ENCODE measurements at places on chromosomes 3 and 15.

DNA sequence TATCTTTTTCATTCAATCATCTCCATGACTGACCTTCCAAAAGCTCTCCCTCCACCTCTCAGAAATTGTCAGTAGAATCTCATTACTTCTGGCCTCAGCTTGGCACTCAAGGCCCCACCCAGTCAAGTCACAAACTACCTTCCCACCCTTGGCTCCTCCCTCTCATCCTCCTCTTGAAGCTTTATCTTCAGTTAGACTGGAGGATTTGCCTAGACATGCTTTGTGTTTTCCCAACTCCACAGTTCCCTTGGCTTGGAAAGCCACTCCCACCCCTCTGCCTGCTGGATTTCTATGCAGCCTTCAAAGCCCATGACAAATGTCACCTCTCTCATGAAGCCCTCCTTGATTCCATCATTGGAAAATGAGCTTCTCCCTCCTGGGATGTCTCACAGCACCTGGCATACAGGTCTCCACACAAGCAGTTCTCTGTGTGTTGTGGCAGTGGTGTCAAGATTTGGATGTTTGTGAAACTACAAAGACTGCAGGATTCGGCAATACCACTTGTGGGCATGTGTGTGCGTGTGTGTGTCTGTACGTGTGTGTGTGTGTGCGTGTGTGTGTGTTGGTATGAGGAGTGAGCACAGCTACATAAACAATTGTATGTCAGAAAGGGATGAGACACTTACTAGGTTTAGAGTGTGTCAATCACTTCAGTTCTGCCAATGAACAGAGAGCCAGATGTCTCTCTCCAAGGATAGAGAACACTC, 45.3 kb upstream of the VPS8 start:
- DNase-seq = peak; percentile 54

DNA sequence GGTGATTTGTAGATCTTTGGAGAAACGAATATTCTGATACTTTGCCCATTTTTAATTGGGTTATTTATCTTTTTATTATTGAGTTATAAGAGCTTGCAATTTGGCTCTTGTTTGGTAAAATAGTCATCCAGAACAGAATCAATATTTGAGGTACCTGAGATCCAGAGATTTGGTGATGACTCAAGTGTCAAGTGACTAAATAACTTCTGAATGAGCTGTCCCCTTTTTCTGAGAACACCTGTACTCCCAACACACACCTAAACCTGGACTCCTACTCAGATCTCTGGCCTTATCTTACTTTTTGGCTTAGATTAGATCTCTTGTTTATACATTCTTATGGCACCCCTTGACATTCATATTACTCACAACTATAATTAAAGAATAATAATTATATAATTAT, 3.1 kb upstream of the TRA2B start:
- DNase-seq = no peak

DNA sequence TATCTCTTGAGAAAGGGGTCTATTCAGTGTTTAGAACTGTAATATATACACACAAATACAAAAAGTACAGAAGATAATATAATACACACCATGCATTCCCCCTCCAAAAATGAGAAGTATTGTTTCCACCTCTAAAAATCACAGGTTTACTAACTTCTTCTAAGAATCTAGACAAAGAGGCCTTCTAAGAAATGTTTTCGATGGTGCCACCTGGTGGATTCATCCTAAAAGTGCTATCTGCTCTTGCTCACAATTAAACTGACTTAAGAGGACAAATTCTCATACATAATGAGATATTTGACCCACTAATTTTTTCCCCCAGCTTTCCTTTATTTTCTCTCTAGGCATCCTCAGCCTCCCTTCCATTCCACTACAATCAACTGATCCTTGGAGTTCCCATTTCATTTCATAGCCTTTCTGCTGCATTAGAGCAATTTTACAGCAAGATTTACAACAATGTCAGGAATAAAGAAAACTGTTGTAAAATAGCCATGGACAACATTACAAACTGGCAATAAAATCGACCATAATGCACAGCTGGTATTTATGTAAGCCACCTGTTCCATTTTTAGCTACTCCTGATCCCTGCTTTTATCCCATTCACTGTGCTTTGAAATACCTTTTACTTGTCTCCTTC, 124.6 kb downstream of the ARRDC4 start:
- DNase-seq = peak; percentile 90

- no peak for DNase-seq
Measured at GRCh38 chr3:37148208-37148607, 26.2 kb downstream of the LRRFIP2 start.

DNA sequence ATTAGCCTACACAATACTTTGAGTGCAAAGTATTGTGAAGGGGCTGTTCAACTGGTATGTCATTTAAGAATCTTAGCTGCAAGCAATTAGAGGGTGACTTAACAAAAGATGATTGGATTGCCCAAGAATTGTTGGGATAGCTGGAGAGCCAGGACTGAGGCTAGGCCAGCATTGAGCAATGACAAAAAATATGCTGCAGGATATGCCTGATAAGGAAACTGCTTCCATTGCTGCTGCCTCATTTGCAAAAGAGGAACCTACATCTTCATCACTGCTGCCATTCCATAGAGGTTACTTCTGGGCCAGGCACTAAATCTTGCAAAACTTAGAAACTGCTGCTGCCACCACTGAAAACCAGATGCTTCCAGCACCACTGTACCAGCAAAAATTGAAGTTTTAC, 108.0 kb upstream of the TBC1D5 start:
- DNase-seq = peak; percentile 53

DNA sequence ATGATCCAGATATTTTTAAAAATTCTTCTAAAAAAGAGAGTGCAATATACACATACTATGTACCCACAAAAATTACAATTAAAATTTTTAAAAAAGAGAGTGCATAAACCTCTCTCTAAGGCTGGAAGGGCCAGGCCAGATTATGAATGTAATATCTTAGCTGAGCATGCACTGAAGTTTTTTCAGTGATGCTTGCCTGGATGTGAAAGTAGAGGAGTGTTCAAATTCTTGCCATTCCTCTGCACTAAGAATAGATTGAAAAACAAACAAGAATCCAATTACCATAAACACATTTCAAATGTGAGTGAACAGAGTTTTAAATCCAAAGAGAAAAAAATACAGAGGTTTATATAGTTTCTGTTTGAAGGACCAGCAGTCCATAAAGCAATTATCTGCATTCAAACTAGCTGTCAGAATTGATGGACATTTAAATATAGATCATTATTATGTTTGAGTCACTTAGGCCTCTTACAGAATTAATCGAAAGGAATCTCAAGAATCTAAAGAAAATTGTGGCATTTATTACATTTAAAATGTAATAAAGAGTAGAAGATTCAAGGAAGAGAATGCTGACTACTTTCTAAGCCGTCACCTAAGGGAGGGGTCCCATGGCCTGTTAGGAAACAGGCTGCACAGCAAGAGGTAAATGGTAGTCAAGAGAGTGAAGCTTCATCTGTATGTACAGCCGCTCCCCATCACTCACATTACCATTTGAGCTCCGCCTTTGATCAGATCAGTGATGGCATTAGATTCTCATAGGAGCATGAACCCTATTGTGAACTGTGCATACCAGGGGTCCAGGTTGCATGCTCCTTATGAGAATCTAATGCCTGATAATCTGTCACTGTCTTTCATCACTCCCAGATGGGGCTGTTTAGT, 159.3 kb upstream of the MDFIC2 start:
- DNase-seq = no peak

GRCh38 chr15:91150502-91151160, 50.6 kb downstream of the SV2B start:
- no peak for DNase-seq

DNA sequence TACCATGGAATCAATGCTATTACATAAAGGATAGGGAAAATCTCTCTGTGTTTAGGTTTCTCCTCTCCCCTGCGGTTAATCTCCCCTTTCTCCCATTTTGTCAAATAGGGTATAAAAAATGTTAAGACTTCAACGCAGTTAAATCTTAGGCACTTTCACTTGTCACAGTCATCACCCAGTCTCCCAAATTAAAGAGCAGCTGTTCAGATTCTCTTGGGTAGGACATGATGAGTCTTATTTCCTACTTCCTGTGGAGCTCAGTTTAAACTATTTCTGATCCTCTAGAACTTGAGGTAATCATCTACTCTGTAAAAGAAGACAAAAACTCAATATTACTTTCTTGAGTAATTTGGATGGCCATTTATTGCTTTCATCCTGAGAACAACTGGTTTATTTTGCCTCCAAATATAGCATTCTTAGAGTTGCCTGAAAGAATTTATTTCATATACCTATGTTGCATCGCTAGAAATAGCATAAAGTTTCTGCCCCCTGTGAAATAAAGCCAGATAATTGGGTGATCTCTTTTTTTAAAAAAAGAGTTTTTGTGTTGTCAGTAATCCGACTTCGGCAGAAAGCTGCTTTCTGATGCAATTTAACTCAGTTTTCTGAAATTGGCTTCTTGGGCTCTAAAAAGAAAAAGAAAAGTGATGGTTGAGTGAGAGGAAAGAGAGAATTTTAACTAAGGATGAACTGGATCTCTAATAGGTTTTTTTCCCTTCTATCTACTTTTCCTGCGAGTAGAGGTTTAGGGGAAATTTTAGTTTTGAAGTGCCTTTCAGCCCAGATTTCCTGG, 20.7 kb downstream of the RAP2B start:
- DNase-seq = no peak

- DNase-seq = no peak
Measured at GRCh38 chr15:39312984-39313383, 267.9 kb upstream of the THBS1 start.

DNA sequence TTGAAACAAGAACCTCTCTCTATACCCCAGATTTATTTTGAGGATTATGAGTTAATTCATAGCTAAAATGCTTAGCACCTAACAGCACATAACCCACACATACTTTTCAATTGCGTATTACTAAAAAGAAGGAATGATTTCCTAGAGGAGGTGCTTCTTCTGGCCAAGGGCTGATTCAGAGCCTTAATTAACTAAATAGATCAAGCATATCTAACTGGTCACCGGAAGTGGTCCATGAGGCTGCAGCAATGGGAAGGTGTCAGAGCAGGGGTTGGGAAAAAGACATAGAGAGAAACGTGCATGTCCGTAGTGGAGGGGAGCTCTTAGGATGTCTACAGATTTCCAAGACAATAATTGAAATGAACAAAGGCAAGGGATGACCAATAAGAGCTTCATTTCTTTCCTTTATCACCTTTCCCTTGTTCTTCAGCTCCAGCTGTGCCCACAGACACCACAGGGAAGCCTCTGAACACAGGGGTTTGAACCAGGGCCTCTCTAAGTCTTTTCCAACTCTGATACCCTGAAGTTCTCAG, 467 bp downstream of the HGD start:
- no peak for DNase-seq

DNA sequence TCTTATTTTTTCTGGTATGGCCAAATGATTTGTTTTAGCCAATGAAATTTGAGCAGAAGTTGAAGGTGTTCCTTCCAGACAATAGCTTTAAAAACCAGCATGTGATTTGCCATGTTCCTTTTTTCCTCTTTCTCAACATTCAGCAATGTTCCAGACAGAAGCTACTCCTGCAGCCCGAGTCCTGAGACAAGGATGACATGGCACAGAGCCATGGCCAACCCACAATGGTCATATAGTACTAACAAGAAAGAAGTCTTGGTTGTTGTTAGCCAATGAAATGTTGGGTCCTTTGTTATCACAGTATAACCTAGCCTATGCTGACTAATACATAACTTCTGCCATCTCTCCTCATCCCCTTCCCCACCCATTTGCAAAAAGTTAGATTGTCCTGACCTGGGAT, 211.1 kb upstream of the STT3B start:
- no peak for DNase-seq

DNA sequence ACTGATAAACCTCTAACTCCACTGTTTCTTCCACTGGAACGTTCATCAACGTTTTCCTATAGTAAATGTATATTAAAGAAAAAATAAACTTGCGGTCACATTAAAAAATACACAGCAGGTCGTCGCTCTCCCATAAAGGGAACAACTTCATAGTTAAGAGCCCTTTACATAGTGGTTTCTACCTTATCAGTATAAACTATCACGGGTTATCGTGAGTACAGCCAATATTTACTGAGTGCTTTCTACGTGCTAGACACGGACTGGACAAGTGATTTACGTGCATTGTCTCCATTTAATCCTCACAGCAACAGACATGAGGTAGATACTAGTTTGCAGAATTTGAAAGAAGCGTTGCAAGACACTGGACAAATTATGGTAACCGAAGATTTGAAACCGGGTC, 964 bp upstream of the TASOR start:
- no peak for DNase-seq

Measured in fibroblast of the aortic adventitia (primary cell).